ENCODE measurements at places on chromosomes 11 and 22.

GRCh38 chr11:46949297-46949696 lies 12.7 kb downstream of the CSTPP1 start:
- DNase-seq, result no peak

- DNase-seq, result no peak
Measured at GRCh38 chr22:31623592-31624304, 38.3 kb downstream of the PISD start.

DNA sequence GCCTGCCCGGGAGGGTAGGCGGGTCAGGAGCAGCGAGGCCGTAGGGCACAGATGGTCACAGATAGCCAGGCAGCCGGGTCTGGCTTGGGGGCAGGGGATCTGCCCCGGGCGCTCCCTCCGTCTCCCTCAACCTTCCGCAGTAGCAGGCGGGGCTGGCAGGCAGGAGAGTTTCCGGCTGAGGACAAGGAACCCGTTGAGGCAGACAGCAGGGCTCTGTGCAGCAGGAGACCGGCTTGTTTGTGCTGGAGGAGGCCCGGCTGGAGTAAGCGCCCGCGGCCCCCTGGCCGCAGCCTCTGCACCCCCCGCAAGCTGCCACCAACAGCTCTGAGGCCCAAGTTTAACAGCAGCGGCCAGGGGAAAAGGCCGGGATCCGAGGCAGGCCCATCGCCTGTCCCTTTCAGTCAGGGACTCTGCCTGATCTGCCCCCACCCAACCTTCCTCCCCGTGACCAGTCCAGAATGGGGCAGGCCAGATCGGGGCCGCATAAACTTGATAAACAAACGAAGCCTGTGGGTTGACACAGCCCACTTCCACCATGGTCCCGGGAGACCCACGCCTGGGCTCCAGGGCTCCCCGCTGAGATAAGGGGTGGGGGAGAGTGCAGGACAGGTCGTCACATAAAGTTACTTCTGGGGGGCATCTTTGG lies 13.6 kb downstream of the SCARF2 start:
- DNase-seq, result no peak

DNA sequence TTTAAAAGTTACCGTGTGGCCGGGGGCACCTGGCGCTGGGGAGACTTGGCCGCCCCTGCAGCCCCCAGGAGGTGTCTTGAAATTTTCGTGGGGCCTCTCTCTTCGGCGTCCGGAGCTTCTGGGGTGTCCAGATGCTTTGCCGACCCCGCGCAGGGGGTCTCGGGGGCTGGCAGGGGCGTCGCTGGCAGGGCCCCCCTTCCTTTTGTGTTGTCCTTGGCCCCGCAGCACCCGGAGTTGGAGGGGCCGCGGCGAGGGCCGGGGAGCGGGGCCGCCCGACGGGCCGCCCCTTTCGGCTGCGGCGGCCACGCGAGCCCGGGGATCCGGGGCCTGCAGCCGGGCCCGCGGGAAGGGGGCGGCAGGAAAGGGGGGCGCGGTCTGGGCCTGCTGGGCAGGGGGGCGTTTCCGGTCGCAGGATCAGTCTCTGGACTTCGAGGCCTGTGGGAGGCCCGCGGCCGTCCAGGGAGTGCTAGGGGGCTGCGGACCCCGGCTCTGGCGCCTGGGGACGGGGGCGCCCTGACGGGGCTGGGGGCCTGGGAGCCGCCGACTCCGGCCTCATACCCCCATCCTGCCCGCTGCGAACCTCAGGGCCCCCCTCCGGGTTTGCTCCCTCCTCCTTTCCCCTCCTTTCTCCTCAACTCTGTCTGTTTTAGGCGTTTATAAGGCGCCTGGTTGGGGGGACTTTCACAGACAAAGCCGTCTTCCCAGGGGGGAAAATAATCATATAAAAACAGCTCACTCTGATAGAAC lies 869 bp downstream of the ZC3H7B start:
- DNase-seq, result no peak

- DNase-seq, result no peak
Measured at GRCh38 chr11:9971894-9972293, 308.0 kb downstream of the SWAP70 start.

- DNase-seq, result no peak
Measured at GRCh38 chr11:11370255-11370961, 17.4 kb upstream of the CSNK2A3 start.

Data from dorsolateral prefrontal cortex (tissue), 122 donors.